Activated T-helper 1 cell treated with anti-CD3 and anti-CD28 coated beads, Interleukin-12 subunit alpha, Interleukin-12 subunit beta, Interleukin-2, Interleukin-4 antibody, amounts not matched to agents 30 ng/mL and 10 ng/mL and 1 ng/mL, durations not matched to agents 14 hours and 24 hours and 36 hours (primary cell): ENCODE measurements at places on chromosomes 2 and 18. TPM values are rescaled to one million over a fixed set of nuclear protein-coding genes. Genes with fewer than 3 reads are reported as not detected.

DNA sequence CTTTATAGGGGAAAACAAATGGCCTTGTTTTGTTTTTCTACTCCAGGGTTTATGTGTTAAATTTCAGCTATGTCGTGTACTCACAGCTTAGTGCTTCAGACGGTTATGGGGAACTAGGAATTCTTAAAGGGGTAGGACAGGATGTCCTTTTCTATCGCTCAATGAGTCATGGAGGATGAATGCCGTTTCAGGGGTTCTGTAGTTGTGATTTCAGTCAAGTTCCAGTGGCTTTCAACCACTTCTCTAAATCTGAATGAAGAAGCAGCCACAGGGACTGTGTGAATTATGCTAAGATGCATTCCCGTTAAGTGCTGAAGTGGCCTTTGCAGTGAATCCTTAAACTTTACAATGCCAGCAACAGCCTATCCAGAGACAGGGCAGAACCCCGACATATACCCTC is 1231.7 kb upstream of the ZEB2 start:
- DNase-seq, result no peak

GRCh38 chr2:31033032-31033431 is 105.2 kb downstream of the GALNT14 start:
- no peak for DNase-seq

RFTN2 gene
- not detected in 2 replicates for total RNA-seq

- no peak for DNase-seq
These were observed 193.7 kb downstream of the INO80D start for GRCh38 chr2:205892251-205892655.

VWC2L gene
- total RNA-seq, result not detected in 2 replicates

GRCh38 chr2:48195169-48195568 is 288.9 kb upstream of the FBXO11 start:
- no peak for DNase-seq

EPAS1 gene
- total RNA-seq, result 13.7 and 22.9 TPM in 2 replicates

DNA sequence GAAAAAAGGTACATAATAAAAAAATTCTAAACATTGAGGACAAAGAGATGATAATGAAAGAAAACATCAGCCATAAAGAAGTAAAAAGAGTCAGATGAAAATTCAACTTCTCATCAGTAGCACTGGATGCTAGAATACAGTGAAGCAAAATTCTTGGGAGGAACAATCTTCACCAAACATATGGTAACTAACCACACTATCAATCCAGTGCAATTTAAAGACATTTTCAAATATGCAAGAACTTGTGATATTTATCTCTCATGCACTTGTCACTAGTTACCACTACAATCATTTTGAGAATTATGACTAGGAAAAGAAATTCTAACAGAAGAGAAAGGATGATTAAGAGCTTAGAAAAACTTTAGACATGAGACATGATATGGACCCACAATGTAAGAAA is 127.4 kb downstream of the RTTN start:
- DNase-seq, result no peak

- no peak for DNase-seq
These were observed 119.0 kb upstream of the CYRIA start for GRCh38 chr2:16784652-16785051.

IMMT gene
- total RNA-seq, result 164 and 166 TPM in 2 replicates

CDK5R2 gene
- total RNA-seq, result not detected in 2 replicates

ANKRD30BL gene
- not detected in 2 replicates for total RNA-seq

MDH1B gene
- total RNA-seq, result 0.20 and 0.36 TPM in 2 replicates

ICOS gene
- total RNA-seq, result 143 and 150 TPM in 2 replicates

CKAP2L gene
- total RNA-seq, result 20.9 and 21.2 TPM in 2 replicates

- no peak for DNase-seq
These were observed 92.7 kb downstream of the VWC2L start for GRCh38 chr2:214503568-214503967.

GRCh38 chr2:235810846-235811245 is 317.0 kb downstream of the AGAP1 start:
- DNase-seq, result no peak

DNA sequence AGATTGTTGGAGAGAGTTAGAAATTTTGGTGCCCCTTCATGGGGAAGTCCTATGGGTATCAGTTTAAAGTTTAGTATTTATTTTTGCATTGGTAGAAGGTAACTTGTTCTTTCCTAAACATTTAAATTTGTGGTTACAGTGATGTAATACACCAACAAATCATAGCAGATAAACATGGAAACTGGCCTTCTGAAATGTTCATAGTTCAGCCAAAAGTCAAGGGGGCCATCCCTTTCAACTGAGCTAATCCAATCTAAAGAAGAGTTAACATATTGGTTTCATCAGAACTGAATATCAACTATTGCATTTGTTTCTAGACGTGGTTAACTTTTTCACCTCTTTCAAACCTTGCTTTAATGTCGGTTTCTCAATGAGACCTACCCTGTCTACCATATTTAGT is 46.3 kb downstream of the PPP1R1C start:
- no peak for DNase-seq

CROCC2 gene
- total RNA-seq, result not detected in 2 replicates
